ENCODE measurements at places on chromosomes 13 and 19.

- no peak for DNase-seq
Measured at GRCh38 chr13:112346173-112346898, 29.8 kb upstream of the SPACA7 start.

GRCh38 chr19:45262570-45262969 is 11.5 kb downstream of the MARK4 start:
- no peak for DNase-seq

- no peak for DNase-seq
Measured at GRCh38 chr13:103140001-103140671, 73.9 kb upstream of the SLC10A2 start.

GRCh38 chr19:40192758-40193586 is 1.7 kb downstream of the MAP3K10 start:
- no peak for DNase-seq

- no peak for DNase-seq
Measured at GRCh38 chr13:67791047-67791446, 560.9 kb upstream of the PCDH9 start.

DNA sequence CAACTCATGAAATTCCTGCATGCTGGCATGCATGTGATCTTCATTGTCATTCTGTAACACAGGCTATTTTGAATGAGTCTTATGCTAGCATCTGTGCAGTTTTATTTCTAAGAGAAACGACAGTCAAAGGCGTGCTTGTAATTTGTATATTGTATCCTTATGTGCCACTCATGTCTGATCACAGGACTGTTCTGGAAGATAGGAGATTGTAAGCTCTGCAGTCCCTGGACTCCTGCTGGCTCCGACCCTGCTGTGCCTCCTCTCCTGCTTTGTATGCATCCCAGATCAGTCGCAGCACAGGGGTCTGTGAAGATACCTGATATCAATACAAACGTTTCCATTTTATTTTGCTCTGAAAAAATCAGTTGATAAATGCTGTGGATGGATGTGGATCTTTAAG is 653.1 kb downstream of the LIG4 start:
- DNase-seq = no peak

GRCh38 chr13:113468472-113469201 is 15.3 kb upstream of the ADPRHL1 start:
- DNase-seq = no peak

- peak; percentile 86 for DNase-seq
Measured at GRCh38 chr19:46489445-46490272, 6.0 kb downstream of the PNMA8B start.

GRCh38 chr13:46551410-46552302 is 1.3 kb upstream of the LRCH1 start:
- peak; percentile 87 for DNase-seq

DNA sequence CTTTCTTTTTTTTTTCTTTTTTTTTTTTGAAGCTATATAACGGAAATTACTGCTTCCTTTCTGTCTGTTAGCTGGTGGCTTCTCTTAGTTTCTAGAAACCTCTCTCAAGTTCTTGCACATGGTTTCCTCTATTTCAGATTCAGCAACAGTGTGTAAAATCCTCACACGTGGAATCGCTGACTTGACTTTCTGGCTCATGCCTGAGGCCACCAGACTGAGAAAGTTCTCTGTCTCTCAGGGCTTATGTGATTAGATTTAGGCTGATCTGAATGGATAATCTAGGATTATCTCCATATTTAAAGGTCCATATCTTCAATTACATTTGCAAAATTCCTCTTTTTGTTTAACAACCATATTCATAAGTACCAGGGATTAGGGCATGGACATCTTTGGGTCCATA is 856.3 kb upstream of the SLITRK6 start:
- DNase-seq = no peak

GRCh38 chr13:83508771-83509301 is 373.4 kb downstream of the SLITRK1 start:
- no peak for DNase-seq

DNA sequence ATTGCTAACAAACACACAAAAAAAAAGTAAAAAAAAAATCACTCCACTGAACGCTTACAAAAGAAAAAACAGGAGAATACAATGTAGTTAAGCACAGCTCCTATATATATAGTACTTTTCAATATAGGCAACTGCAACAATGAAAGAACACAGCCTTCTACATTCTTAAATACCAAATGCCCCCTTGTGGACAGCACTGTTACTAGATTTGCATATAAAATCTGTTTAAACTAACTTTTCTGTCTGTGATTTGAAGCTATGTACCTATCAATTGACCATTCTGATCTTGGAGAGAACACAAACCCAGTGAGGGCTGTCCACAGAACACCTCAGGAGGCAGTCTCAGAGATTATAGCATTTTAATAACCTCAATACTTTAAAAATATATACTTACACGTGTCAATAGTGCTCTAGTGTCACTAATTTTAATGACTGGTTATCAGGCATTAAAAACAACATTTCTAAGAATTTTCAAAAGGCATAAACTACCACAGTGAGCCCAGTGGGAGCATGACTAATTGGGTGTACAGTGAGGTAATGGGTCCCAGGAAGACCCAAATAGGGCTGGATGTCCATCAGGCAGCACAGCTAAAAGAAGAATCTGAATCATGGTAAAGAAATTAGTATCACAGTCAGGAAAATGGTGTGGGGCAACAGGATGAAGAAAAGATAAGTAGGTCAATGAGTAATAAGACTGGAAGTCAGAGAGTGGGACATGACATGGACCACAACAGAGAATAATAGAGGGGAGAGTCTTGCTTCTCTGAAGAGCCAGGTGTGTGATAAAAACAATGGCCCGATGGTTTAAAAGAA is 22.2 kb downstream of the CCDC169 start:
- DNase-seq = peak; percentile 56

GRCh38 chr19:5052515-5052914 is 83.6 kb downstream of the KDM4B start:
- DNase-seq = no peak

GRCh38 chr19:40576151-40576584 is 505 bp upstream of the SHKBP1 start:
- DNase-seq = no peak

GRCh38 chr13:97019236-97019635 is 25.0 kb upstream of the OXGR1 start:
- no peak for DNase-seq

DNA sequence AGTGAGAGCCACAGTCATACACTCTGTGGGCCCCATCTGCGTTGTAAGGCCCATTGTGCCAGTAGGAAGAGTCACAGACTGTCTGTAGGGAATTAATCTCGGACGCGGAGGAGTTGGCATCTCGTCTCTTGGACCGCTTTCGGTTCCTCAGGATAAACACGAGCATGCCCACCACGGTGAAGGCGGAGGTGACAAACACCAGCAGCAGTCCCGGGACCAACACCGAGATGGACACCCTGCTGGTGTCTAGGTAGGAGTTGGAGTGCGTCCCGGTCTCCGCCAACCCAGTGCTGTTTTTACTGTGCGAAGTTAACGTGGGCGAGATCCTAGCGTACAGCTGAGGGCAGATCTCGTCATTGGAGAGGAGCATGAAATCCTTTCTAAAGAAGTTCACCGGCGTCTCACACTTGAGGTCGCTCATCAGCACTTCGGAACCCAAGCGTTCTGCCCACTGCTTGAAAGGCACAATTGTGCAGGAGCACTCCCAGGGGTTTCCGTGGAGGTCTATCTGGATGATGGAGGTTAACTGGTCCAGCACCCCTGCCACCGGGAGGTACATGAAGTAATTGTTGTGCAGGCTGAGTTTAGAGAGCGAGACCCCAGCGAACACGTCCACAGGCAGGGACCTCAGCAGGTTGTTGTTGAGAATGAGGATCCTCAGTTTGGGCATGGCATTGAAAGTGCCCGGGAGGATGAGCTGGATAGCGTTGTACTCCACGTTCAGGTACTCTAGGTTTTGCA is 2.7 kb downstream of the SLITRK1 start:
- DNase-seq = peak; percentile 51

GRCh38 chr19:2495130-2495641 is 19.3 kb downstream of the GADD45B start:
- peak; percentile 90 for DNase-seq

GRCh38 chr13:66915596-66916185 is 314.4 kb downstream of the PCDH9 start:
- no peak for DNase-seq

- peak; percentile 41 for DNase-seq
Measured at GRCh38 chr19:38852231-38853044, 2.7 kb upstream of the HNRNPL start.

- no peak for DNase-seq
Measured at GRCh38 chr13:111639196-111639705, 318.8 kb downstream of the TEX29 start.

DNA sequence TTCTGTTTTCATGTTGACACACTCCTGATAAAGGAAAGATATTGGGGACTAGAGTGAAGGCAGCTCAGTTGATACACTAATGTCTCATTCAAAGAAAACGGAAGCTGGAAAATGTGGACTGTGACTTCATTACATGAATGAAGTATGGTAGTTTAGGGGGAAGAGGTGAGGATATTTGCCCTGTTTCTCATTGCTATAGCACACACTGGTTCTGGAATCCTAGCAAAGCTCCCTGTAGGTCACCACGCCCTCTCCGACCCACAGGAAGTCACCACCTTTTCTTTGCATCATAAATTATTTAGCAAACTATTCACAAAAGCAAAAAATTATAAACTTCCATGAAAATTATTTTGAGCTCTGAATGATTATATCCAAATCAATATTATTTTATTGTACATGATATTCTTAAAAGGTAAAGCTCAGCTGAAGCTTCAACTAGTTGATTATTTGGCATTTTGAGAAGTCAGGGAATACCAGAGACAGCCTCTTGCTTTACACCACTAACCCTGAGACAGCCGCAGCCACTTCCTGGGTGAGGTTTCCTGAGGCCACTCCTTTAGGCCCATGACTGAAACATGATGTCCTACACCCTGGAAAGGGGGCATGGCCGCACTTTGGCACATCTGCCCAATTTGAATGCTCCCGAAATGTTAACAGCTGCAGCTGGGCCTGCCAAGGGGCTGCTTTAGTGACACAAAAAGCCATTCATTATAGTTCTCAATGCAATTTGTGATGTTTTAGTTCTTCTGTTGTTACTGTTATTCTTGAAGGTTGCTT is 50.0 kb upstream of the WDFY2 start:
- peak; percentile 59 for DNase-seq

DNA sequence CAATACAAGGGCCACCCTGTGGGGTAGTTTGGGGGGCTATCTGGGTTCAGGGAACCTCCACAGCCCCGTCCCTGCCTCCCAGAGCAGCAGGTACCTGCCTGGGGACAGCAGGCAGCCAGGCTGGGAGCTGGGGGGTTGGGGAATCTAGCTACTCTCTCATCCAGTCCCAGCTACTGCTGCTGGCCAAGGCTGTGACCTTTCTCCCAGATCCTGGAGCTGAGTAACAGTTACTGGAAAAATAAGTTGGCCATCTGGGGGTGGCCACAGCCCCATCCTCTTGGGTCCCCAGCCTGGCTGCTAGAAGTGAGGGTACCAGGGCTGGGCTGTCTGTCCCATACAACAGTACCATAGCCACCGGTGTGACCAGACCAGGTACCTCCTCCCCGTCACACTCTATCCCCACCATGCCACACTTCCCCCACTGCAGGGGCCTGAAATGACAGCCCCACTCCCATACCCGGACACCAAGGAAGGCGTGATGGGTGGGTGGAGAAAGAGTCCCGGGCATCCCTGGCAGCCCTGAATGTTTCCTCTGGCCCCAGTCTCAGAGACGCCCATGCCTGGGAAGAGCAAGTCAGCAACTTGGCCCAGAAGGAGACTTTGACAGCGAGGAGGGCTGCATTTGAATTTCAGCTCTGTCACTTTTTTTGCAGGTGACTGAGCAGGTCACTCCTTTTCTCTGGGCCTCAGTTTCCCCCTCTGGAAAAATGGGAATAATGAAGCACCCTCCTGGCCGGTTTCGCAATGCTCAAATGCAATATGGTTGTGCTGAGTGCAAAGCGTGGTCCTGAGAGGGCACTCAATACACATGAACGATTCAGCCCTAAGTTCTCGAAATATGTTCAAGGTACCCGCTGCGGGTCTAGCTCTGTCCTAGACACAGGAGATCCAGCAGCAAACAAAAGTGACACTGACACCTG is 30.7 kb upstream of the NFIC start:
- peak; percentile 58 for DNase-seq

GRCh38 chr19:46574533-46574932 is 26.6 kb upstream of the CALM3 start:
- no peak for DNase-seq

GRCh38 chr13:78909276-78909675 is 250.3 kb upstream of the OBI1 start:
- DNase-seq = no peak

GRCh38 chr13:76929851-76930374 is 18.4 kb upstream of the ACOD1 start:
- DNase-seq = no peak

DNA sequence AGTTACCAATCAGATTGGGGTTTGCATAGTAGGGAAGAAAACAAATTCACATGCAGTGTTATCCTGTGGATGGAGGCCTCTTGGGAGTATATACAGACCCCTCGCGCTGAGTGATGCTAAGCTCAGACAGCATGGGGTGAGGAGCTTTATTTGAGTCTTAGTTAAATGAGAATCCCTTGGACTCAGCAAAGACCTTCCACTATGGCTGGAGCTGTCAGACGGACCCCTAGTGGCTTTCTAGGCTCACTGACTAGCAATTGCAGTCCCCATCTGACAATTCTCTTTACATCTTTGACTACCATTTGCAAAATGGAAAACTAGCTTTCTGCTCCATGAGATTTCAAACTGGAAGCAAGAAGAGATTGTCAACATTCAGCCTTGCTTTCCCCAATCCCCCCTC is 90.4 kb downstream of the STOML3 start:
- no peak for DNase-seq

- DNase-seq = peak; percentile 18
Measured at GRCh38 chr19:31339411-31339810, 9.8 kb downstream of the TSHZ3 start.

- DNase-seq = no peak
Measured at GRCh38 chr19:28066988-28067387, 1146.0 kb downstream of the UQCRFS1 start.

DNA sequence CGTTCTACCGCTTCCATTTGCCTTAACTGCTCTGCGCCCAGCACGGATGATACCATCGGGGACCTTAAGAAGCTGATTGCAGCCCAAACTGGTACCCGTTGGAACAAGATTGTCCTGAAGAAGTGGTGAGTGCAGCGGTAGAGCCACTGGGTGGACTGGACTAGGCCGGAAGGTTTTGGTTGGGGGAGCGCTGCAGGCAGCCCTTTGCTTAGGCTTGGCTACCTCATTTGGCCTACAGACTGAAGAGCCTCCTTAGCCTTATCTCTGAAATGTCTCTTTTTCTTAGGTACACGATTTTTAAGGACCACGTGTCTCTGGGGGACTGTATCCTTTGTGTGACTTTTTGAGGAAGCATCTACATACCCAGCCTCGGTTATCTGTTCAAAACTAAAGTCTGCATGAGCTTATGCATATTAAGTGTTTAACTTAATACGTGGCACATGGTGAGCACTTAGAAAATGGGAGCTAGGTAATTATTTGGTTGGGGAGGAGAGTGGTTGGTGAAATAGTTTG is 889 bp downstream of the UBL5 start:
- no peak for DNase-seq

- no peak for DNase-seq
Measured at GRCh38 chr13:77477299-77477848, 58.1 kb upstream of the SCEL start.

- peak; percentile 71 for DNase-seq
Measured at GRCh38 chr19:19459707-19460251, 54.3 kb downstream of the GATAD2A start.

- DNase-seq = no peak
Measured at GRCh38 chr19:4372165-4373012, 28.0 kb downstream of the SH3GL1 start.

All from GM03348 (cell line).